Jurkat, Clone E6-1 (cell line): ENCODE measurements at places on chromosomes 2 and 18.
A peak's percentile ranks its signal among the peaks of the same experiment; 100 is the strongest.

DNA sequence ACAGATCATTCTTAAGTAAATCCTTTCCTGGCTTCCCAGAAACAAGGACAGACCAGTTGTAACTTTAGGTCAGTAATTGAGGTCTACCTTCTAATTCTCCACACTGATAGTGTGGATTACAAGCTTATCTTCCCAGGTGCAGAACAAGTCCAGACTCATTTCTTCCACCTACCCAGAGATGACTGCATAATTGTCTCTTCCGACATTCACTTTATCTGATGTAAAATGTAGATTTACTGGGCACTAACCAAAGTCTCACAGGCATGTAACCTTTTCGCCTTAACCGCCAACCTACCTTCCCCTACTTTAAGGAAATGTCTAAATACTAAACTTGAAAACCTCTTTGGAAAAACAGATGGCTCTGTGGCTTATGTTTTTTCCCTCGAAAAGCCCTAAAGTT lies 96.2 kb downstream of the NCK2 start:
- DNase-seq = no peak

DNA sequence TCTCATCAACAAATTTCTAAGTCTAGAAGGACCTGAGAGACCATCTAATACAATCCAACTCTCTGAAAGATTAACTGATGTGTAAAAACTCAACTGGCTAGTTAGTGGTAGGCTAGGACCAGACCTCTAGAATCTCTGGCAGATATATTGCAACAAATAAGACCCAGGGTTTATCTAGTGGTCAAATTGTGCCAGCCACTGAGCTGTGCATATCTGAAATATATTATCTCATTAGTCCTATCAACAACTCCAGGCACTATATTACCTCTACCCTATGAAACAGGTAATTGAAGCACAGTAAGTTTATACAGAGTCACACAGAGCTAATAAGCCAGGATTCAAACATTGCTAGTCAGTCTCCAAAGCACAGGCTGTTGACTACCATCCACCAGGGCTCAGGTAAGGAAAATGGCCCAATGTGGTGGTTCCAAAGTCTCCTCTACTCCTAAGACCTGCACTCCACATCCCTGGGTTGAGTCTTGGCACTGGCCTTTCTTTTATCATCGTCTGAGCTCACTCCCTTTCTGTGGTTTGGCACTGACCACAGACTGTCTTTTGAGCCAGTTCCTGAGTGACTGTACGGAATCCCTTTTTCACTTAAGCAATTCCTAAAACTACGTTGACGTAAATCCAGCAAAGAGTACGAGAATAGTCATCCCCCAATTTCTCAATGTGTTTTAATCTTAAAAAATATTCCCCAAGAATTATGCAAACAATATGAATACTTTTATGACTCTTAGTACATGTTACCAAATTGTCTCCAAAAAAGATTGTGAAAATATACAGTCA lies 11.9 kb upstream of the PID1 start:
- DNase-seq = no peak

DNA sequence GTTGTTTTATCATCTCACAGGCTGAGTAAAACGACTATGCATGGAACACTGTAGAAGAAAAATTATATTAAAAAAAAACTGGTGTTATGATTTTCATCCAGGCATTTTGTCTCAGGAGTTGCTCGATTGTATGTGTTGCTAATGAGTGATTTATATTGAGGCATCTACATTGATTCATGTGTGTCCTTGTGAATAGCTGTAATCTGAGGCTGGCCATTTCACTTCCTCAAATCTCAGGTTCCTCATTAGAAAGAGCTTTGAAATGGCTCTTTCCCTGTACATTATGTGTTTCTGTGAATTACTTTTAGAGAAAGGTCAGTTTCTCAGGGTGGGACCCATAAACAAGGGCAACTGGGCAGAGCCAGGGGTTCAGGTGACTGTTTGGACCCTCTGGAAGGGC lies 2.3 kb downstream of the IL18R1 start:
- no peak for DNase-seq

DNA sequence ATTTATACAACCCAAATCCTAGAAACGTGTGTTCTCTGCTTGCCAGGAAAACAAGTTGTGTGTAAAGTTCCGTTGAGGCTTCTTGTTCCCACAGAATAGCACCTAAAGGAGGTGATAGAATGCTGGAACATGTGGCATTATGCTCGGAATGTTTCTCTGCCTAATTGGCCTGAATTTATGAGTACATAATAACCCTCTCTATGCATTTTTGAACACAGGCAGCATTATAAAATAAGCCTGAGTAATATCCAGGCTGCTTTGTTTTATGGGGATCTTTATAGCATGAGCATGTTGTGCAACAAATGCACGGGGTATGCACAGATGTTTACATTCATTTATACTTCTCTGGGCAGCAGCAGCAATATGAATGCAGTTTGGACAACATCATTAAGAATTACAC lies 385.7 kb downstream of the MBD2 start:
- no peak for DNase-seq

- no peak for DNase-seq
Measured at GRCh38 chr2:117917223-117917917, 96.5 kb downstream of the CCDC93 start.

DNA sequence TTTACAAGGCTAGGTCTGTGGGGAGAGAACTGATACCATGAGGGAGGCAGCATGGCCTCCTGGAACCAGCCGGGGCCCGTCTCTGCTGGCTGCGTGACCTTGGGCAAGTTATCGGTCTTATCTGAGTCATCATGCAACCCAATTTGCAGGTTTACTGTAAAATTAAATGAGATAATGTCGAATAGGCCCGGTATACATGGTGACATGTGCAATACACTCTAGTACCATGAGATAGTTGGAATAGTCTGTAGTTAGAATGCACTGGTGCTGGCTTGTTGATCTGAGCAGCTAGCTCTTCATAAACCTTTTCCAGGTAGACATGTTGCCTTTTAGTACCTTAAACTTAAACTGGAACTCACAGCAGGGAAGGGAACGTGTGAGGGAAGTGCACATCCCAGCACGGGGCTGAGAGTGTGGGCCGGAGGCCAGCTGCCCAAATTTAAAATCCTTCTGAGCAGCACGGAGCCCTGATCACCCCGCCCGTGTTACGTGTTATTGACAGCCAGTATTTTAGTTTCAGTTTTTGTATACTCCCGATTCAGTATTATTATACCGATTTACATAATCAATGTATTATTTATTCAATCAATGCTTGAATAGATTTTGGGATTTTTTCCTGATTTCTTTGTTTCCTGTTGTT lies 72.4 kb upstream of the HS6ST1 start:
- DNase-seq = no peak

DNA sequence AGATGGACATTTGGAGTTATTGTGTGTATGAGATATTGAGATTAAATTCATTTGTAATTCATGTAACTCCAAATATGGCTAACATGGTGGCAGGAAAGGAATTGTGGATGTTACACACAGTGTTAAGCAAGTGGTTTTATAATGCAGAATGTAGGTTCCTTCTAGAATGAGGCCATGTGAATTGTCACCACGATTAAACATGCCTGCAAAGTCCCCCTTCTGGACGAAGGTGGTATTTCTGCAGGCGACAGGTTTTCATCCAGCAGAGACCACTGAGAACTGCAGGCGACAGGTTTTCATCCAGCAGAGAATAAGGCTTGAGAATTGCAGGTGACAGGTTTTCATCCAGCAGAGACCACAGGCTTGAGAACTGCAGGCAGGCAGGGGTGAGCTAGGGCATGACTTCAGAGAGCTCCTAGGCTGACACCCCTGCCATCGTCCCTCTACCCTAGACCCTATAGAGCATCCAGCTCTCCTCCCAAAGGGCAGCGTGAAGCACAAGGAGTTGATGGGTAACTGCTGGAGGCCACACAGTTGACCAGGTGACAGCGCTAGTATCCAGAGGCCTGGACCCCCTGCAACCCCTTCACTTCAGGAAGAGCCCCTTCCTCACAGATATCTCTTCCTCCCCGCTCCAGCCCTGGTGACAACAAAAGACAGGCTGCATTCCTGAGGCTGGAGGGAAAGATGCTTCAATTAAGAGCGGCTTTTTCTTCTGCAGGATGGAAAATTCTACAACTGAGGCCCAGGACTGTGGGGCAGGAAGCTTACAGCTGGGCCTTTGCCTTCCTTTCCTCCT lies 175.8 kb downstream of the LOXHD1 start:
- peak; percentile 63 for DNase-seq

GRCh38 chr2:240501531-240501991 lies 56.2 kb downstream of the ANKMY1 start:
- DNase-seq = no peak

- DNase-seq = no peak
Measured at GRCh38 chr2:44736270-44736942, 205.1 kb upstream of the SIX3 start.

- DNase-seq = no peak
Measured at GRCh38 chr18:73670524-73670923, 477.1 kb downstream of the FBXO15 start.

- DNase-seq = no peak
Measured at GRCh38 chr18:44835703-44836102, 155.0 kb downstream of the SETBP1 start.

GRCh38 chr2:101558740-101559525 lies 84.0 kb upstream of the RFX8 start:
- DNase-seq = no peak

- DNase-seq = no peak
Measured at GRCh38 chr18:37328946-37329719, 236.5 kb downstream of the CELF4 start.

GRCh38 chr2:119178776-119179175 lies 20.2 kb upstream of the C1QL2 start:
- no peak for DNase-seq

DNA sequence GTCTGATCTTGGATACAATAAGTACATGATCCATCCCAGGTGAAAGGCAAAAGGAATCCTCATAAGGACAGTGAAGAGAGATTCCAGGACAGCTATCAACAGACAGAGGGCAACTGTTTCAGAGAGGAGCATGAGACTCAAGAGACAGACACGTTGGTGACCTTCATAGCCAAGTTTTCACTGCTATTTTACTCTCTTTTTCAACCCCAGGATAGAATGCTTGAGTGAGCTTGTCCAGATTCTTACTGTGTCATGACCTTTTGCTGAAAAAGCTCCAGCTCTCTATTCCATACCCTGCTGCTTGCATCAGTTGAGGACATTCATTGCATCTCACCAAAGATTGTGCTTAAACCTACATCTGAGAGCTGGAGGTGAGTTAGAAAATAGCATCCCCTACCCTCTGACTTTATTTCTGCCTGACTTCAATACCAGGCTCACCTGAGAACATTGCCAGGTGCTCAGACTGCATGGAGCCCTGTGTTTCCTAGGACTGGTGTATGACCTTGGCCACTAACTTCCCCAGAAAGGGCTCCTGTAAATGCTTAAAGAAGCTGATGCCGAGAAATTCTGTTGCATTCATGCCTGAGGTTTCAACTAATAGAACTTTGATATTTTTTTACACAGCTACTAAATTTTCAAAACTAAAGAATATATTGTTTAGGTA lies 70.4 kb upstream of the TMEM17 start:
- no peak for DNase-seq

- no peak for DNase-seq
Measured at GRCh38 chr18:76633588-76634269, 138.7 kb upstream of the ZNF516 start.

DNA sequence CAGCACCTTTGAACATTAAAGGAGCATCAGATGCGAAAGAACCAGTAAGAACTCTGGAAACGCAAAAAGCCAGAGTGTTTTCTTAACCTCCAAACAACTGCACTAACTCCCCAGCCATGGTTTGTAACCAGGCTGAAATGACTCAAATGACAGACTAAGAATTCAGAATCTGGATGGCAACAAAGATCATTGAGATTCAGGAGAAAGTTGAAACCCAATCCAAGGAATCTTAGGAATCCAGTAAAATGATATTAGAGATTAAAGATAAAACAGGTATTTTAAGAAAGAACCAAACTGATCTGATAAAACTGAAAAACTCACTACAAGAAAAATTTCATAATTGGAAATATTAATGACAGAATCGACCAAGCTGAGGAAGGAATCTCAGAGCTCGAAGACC lies 116.7 kb downstream of the PTRHD1 start:
- DNase-seq = no peak

- no peak for DNase-seq
Measured at GRCh38 chr2:52857722-52858121, 909.9 kb upstream of the CHAC2 start.

DNA sequence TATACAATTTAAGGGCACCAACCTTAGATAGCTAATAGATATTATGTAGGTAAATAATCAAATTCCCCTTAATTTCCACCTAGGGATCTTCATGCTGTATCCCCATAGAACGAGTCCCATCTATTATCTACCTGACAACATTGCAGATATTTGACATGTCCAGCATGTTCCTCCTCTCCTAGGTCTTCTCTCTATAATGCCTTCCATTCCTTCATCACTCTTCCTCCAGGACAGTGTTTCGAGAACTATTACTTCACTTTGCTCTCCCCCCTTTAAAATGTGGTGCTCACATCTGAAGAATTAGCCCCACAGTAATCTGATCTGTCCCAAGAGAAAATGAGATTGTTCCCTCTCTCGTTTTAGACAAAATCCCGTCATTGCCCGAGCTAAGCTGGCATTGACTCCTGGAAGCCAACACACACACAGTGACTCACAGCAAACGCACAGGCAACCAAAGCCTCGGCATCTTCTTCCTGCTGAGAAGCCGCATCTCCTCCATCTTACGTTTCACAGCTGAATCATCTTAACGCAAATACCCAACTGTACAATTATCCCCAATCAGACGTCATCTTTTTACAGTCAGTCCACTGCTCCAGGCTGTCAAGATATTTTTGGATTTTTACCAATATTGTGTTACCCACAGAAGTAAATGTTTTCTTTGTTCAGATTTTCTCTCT lies 162.9 kb upstream of the AGAP1 start:
- DNase-seq = no peak

- DNase-seq = no peak
Measured at GRCh38 chr18:77884454-77884853, 634.8 kb downstream of the GALR1 start.

- DNase-seq = no peak
Measured at GRCh38 chr2:47568164-47568850, 165.4 kb downstream of the MSH2 start.

- DNase-seq = no peak
Measured at GRCh38 chr18:47838396-47838795, 92.1 kb downstream of the SMAD2 start.

GRCh38 chr2:165897726-165898125 lies 55.9 kb downstream of the TTC21B start:
- no peak for DNase-seq
